ENCODE measurements at places on chromosomes 12 and 14.

DNA sequence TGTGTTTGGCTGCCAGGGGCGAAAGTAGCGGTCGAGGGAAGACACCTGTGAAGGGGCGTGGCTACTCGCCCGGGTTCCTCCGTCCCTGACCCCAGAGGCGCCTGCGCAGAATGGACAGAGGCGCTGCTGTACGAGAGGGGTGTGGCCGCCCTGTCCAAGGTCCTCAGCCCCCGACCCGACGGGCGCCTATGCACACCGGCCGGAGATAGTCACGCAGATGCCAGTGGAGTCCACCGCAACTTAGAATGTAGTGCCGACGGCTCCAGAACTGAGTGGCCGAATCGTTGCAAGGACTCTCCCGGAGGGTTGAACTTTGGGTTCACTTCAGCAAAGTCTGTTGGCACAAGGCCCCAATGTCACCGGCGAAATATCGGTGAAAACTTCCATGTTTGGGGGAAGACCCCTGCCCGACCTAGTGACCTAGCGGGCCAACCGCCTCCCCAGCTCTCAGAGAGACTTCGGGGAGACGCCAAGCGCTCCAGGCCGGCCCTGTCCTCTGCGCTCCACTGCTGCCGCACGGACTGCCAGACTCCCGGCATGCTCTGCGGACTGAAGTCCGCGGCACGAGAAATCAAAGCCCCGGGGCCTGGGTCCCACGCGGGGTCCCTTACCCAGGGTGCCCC lies 541 bp upstream of the RNU6-7 start:
- peak; percentile 64 for DNase-seq

GRCh38 chr12:56488041-56488955 lies at the start of gene GLS2:
Gene GLS2 (minus strand): TSS chr12:56488161. CDS start chr12:56488118, 43 bp downstream.
- no peak for DNase-seq

DNA sequence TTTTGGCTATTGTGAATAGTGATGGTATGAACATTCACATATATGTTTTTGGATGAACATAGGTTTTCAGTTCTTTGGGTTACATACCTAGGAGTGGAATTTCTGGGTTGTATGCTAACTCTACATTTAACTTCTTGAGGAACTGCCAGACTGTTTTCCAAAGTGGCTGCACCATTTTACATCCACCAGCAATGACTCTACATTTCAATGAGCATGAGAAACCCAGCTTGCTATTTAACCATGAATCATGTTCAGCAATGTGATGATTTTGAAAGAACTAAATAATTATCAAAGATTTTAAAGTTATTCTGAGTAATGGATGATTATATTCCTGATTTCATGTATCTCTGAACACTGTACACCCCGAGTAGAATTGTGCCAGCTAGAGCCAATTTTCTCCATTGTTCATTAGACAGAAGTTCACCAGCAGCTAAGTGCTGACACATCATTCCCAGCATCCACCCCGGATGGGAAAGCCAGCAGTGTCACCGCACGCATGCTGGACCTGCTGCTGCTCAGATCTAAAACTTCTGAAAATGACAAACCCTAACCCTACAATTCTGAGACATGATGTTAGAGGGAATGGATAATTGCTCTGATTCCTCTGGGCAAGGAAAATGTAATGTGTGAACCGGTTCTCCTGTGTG lies 13.3 kb upstream of the ANAPC5 start:
- DNase-seq, result no peak

DNA sequence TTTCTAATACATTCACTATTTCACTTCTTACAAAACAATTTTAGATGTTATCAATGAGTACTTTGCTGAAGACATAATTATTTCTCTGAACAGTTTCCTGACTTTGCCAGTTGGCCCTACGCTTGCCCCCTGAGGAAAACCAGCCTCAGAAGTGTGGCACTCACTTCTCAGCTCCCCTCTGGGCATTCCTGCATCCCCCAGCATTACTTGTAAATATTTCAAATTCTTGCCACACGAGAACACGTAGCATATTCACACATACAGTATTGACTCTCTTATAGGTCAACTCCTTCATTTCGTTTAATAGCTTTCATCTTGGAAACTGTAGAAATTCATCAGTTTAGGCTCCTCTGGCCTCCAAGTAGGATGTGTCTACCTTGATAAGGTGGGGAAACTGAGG lies 65.2 kb downstream of the OTX2 start:
- DNase-seq, result no peak

DNA sequence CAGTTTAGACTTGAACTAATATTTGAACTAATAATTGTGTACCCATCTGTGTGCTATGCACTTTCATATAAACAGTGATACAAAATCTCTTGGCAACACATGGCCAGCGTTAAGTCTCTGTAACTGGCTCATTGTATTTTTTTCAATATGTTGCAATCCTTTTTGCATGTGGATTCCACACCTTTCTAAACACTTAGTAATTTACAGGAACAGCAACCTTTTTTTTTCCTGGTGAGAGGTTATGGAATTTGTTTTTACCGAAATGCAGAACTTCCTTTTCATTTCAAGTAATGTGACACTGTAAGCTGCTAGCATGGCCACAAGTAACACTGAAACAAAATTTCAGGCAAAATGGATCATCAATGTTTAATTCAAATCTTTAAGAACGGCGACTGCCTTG lies 45.4 kb upstream of the EPS8 start:
- DNase-seq, result no peak

DNA sequence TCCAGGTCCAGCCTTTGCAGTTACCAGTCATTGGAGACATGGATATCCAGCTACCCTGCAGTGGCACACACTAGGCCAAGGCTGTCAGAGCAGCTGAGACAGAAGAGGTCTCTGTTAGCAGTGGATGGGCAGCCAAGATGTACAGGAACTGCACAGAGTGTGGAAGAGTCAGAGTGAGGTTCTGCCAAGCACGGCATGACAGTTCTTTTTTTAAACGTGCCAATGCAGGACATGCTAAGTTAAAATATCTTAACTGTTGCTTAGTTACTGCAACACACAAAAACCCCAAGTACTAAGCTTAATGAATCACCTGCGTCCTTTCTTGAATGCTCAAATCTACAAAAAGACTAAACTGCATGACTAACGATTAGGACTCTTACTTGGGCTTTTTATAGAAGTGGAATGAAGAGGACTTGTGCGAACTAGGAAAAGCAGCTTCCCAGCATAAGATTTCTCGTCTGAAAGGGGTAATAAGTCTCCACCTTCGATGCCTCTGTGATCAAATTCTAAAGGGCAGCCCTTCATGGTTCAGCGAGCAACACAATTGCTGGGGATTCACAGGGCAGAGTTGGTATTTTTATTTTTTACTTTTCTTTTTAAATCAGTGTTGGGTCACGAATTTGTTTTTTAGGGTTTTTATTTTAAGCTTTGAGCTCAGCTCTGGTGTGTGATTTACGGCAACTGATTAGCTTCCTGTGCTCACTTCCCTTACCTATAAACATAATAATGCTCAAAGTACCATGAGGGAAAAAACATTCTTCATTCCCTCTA lies 20.6 kb downstream of the MAPK1IP1L start:
- no peak for DNase-seq

DNA sequence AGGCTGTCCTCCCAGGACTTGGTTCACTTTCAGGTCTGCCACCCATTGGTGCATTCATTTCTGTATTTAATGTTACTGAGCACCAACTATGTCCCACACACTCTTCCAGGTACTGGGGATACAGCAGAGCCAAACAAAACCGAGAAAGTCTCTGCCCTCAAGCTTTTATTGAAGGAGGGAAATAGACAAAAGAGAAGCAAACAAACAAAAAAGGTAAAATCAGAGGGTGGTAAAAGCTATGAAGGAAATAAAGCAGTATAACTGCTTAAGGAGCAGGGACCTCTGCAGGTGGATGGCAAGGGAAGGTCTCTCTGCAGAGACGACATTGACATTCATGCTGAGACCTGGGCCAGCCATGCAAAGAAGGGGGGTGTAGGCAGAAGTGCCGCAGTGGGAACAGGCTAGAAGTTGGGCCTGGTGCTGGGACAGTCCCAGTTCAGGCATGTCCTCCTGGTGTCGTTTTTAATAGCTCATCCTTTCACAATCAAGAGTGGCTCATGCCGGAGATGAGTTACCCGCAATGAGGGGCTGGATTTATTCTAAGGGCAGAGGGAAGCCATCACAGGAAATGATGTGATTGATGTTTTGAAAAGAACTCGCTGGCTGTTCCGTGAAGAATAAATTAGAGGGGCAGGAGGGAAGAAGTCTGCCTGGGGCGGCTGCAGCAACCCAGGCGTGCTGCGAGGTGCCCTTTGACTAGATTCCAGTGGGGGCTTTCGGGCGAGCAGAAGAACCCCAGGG lies 72.8 kb downstream of the IRF2BPL start:
- DNase-seq, result peak; percentile 42

DNA sequence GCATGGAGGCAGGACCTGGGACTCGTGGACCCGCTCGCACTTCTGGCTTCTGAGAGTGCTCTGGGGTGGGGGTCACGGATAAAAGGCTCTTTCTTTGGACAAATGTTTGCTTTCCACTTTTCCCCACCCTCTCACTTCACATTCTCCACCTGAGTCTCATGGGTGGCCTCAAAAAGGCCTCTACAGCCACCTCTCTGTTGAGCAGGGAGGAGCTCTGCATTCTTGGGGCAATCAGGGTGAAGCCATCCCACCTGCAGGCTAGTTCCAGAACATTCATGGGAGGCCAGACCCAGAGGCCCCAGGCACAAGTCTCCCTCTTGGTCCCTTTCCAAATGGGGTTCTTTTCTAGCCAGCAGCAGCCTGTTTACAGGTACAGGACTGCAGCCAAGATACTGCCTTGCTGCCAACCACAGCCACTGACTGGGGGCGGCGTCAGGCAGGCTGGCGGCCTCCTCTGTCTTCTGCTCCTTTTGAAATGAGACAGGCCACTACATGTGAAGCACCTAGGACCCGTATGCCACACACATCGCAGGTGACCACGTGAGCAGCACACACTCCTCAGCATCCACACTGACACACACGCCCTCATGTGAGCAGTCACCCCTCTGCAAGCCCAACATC lies 18.2 kb upstream of the CEBPE start:
- DNase-seq, result no peak

GRCh38 chr12:91335699-91336098 lies 153.1 kb upstream of the DCN start:
- DNase-seq, result no peak

GRCh38 chr12:121523741-121524140 lies 57.1 kb downstream of the KDM2B start:
- DNase-seq, result no peak

DNA sequence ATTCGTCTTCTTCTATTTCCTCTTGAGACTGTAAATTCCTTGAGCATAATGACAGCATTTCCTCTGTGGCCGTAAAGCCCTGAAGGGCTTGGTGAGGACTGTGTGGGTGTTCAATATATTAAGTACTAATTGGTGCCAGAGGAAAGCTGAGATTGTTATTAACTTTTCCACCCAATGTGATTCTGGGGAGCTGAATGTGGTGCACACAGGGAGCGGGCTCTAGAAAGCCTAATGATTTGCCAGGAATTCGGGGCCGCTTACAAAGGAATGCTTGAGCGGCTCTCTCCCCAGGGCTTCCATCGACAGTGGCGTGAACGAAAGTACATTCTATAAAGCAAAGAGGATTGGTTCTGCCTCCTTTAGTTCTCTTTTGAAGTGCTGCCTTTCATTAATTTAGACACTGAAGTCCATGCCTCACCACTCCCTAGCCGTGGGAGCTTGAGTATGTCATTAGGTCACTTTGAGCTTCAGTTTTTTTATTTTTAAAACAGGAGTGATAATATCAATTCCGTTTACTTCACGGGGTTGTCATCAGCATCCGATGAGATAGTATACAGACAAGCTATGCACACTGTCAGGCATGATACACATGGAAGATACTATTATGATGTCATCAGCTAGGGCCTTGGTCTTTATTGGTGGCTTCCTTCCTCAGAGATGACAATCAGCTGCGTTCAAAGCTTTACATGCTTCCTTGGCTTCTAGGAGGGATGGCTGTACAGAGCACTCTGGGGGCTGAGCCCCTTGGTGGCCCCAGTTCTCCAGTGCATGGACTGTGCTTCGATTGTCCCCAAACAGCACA lies 11.0 kb upstream of the GSG1 start:
- DNase-seq, result no peak

- no peak for DNase-seq
These were observed 38.4 kb downstream of the AKAP6 start for GRCh38 chr14:32367516-32367915.

DNA sequence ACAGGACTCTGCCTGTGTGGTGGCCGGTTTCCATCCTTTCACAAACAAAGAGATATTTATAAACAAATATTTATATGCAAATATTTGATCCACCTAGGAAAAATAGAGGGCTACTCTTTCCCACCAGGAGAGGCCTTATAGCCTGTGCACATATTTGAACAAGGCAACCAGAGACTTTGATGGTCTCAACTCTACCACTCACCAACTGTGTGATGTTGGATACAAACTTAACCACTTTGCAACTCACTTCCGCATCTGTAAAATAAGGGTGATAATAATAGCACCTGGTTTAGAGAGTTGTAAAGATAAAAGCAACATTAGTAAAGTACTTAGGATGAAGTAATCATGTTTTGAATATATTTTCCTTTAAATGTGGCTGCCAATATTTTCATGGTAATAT lies 1.5 kb upstream of the CLEC12A start:
- no peak for DNase-seq

DNA sequence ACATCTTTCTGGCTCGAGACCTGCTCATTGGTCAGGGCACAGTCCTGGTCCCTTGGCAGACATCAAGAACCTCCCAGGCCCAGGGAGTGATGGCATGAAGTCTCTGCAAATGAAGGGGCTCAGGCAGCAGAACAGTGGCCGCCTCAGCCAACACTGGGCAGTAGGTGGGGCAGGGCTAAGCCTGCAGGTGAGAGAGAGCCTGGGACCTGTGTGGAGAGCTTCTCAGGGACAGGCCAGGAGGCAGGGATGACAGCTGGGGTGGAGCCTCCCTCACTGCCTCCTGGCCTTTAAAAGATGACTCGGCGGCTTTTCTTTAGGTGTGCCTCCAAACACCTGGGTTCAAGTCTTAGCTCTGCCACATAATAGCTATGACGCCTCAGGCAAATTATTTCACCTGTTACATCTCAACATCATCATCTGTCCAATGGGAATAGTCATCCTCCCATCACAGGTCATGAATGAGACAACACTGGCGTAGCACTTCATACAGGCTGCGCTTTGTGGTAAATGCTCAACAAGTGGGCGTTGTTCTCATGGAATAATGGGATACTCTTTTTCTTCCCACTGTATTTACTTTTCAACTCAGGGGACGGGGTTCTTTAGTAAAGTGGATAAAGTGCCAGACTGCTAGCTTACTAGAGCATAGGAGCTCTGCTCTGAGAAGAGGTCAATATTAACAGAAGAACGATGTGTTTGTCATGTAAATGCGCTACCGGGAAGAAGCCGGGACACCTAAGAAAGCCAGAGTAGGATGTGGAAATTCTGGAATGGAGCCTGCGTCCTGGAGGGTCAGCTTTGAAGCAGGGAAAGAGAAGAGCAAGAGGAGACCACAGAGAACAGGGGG lies 277.4 kb downstream of the FOXN3 start:
- DNase-seq, result no peak

DNA sequence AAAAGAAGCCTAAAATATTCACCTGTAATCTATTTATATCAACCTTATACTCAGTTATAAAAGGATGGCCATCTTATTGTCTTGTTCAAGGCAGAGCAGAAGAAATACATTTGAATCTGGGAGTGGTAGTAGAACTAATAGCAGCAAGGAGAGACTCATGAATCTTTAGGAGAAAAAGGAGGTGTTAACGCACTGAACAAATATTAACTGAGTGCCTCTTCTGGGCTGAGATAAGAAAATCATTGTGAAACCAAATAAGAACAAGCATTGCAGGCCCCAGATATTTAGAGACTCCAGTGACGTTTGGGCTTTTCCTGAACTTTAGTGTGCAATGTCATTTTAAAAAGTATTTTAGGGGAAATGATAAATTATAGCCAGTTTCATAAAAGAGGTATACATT lies 790.6 kb downstream of the DIO2 start:
- DNase-seq, result no peak

- DNase-seq, result no peak
These were observed 11.9 kb upstream of the SH2B3 start for GRCh38 chr12:111393700-111394300.

Data from H4 (cell line).